ENCODE measurements at places on chromosomes 6 and 20.

DNA sequence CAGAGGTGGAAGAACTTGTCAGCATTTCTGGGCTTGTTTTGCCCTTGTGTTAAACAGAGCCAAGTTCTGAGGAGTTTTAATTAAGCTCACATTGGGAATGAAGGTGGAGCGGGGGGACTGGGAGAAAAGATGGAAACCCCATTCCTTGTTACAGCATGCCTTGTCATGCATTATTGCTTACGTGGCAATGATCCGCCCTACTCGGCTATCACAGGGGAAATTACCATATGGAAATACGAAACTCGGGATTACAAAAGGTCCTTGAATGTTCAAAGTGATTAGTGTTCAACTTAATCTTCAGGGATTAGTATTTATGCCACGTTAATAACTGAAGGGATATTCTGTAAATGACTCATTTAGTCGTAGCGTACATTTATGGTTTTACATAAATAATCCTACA, 86.4 kb downstream of the MAP3K7 start:
- DNase-seq = no peak

DNA sequence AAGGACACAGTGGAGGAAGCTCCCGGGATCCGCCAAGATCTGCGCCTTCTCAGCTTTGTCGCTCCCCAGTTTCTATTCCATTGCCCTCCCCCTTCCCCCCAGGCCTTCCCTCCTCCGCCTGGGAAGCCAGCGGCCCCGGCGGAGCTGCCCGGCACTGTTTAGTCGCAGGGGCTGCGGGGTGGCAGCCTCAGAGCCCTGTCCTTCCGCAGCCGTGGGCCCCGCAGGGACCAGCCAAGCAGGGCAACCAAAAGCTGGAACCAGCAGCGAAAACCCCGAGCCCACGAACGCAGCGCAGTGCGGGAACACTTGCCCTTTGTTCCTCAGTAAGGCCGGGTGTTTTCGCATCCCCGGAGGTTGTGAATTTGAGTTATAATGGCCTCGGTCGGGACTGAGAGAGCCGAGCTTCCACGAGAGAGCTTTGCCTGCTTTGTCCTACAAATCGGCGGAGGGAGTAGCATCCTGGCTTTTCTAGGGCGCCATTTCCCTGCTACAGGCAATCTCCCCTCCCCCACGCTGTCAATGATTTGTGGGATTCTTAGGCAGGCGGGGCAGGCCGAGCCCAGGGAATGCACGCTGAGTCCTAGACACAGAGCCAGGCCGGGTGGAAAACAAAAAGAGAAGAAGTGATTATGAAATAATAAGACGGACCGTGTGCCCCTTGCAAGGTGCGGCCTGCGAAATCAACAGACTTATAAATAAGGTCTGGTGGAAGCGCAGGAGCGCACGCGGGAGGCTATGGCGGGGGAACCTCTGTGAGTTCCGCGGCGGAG, 4.0 kb upstream of the TUBB2B start:
- DNase-seq = peak; percentile 76

DNA sequence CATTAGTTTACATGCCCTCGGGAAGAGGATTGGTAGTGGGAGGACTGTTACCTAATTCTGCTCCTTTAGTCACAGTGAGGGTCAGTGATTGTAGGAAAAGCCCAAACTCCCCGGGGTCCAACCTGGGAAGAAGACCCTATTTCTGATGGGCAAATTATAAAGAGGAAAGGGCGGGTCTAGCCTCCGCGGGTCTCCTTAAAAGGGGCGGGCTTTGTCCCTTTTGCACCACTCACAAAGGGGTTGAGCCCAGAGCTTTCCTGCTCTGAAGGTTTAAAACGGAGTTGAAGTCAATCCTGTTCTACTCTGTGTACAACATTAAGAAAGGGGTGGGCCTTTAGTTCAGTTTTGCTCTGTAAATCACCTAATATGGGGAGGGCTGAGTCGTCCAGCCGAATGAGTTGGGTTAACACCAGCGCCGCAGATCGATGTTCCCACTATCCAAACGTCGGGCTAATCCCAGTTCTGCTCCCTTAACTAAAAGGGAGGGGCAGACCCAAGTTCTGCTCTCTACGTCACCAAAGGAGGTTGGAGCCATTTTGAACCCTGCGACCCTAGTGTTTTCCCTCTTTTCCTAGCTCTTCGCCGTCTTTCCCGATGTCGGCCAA, 920 bp upstream of the RNF5 start:
- no peak for DNase-seq

GRCh38 chr6:50661636-50662035, 51.7 kb upstream of the TFAP2D start:
- DNase-seq = no peak

DNA sequence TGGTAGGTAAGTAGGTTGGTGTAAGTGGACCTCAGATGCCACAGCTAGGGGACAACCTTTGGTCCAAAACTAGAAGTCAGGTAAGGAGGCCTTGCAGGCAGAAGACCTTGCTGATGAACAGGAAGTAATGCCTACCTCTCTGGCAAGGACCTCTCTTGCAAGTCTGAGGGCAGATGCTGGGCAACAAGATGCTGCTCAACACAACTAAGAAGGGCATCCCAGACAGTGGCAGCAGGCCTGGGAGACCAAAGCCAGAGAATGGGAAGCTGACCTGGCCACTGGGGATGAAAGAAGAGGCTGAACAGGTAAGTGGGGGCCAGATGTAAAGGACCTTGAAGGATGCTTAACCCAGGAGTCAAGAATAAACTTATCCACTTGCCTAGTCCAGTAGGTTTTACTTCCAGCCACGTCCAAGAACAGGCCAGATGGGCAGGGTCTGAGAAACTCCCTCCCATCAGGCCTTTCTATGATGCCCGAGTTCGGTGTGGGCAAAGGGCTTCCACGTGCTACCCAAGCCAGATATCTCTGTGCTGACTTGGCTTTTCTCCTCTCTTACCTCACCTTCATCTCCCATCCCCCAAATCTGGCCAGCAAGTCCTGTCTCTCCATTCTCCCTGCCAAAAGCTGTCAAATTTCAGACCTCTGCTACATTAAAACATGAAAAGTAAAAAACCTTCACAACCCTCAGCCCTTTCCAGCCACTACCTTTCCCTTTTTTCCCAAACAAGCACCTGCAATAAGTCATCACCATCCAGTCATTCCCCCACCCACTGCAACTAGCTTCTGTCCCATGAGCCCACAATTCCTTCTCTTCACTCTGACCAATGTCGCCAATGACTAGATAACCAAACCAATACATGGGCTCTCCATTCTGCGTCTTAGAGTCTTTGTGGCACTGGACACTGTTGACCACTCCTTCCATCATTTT, 11.5 kb upstream of the PLCG1 start:
- no peak for DNase-seq

GRCh38 chr20:35586751-35587425, 28.7 kb upstream of the SPAG4 start:
- DNase-seq = no peak

DNA sequence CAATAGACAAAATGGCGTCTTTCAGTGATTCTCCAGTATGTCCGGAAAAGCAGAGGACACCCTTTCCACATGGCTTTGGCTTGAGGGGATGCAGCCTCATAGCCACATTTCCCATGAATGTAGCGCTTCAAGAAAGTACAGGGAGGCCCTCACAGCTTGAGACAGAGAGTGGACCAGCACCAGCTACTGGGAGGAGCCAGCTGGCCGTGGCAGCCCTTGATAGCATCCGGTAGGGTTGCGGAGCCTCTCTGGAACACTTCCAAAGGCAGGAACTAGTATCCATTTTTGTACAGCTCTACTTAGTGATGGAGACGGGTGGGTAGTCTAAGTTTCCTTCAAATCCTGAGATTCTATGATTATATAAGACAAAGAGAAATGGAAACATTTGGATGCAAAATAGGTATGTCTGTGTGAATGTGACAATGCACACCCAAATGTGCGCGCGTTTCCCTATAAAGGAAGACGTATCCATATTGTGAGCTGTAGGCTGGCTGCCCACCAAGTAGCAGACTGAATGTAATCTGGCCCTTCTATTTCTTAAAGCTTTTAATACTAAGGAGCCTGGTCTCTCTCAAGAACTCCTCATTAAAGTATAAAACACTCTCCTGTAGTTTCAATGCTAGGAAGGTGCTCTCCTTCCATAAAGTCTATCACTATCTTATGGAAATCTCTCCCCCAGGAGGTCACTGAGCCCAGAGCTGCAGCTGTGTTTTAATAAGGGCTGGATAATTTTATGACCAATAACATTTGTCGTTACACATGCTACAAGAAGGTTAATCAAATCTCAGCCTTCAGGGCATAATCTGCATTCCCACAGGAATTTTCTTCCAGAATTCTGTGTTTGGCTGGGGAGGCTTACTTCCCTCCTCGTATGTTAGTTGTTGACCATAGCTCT, 74.0 kb downstream of the SOBP start:
- no peak for DNase-seq

DNA sequence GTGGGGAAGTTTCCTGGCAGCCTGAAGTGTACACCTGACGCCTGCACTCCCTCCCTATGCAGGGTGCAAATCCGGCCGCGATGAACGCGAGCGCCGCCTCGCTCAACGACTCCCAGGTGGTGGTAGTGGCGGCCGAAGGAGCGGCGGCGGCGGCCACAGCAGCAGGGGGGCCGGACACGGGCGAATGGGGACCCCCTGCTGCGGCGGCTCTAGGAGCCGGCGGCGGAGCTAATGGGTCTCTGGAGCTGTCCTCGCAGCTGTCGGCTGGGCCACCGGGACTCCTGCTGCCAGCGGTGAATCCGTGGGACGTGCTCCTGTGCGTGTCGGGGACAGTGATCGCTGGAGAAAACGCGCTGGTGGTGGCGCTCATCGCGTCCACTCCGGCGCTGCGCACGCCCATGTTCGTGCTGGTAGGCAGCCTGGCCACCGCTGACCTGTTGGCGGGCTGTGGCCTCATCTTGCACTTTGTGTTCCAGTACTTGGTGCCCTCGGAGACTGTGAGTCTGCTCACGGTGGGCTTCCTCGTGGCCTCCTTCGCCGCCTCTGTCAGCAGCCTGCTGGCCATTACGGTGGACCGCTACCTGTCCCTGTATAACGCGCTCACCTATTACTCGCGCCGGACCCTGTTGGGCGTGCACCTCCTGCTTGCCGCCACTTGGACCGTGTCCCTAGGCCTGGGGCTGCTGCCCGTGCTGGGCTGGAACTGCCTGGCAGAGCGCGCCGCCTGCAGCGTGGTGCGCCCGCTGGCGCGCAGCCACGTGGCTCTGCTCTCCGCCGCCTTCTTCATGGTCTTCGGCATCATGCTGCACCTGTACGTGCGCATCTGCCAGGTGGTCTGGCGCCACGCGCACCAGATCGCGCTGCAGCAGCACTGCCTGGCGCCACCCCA, 1.2 kb downstream of the GPR6 start:
- DNase-seq = no peak

DNA sequence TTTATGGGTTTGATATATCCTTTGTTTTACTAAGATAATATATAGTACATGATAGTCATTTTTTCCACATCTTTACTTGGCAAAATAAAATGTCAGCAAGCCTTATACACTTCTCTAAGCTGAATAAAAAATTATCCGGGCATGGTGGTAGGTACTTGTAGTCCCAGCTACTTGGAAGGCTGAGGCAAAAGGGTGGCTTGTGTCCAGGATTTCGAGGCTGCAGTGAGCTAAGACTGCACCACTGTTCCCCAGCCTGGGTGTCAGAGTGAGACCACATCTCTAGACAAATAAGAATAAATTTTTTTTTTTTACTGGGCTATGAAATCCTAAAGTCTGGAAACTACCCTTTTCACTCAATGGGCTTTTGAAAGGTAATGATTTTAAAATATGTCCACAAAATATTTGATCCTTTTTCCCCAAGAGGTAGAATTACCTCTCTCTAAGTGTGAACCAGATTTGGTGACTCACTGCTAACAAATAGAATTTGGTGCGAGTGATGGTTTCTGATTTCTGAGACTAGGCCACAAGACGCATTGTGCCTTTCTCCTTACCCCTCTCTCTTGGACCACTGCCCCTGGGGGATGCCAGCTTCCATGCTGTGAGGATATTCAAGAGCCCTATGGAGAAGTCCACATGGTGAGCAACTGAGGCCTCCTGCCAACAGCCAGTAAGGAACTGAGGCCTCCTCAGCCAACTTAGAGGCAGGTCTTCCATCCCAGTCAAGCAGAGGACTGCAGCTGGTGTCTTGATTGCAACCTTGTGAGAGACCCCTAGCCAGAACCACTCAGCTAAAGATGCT, 84.2 kb upstream of the ZNFX1 start:
- DNase-seq = no peak

DNA sequence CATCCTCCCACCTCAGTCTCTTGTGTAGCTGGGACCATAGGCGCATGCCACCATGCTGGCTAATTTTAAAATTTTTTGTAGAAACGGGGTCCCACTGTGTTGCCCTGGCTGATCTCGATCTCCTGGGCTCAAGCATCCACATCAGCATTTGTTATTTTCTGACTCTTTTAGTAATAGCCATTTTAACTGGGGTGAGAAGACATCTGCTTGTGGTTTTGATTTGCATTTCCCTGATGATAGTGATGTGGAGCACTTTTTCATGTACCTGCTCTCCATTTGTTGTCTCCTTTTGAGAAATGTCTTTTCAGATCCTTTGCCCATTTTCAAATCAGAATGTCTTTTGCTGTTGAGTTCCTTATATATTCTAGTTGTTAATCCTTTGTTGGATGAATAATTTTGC, 22.2 kb upstream of the TULP4 start:
- no peak for DNase-seq

DNA sequence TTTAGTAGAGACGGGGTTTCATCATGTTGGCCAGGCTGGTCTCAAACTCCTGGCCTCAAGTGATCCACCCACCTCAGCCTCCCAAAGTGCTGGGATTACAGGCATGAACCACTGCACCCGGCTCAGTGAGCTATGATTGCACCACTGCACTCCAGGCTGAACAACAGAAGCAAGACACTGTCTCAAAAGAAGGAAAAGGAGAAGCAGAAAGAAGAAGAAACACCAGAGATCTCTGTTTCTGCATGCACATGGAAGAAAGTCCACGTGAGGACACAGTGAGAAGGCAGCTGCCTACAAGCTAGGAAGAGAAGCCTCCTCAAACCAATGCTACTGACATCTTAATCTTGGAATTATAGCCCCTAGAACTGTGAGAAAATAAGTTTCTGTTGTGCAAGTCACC, 16.0 kb downstream of the ECT2L start:
- DNase-seq = no peak

DNA sequence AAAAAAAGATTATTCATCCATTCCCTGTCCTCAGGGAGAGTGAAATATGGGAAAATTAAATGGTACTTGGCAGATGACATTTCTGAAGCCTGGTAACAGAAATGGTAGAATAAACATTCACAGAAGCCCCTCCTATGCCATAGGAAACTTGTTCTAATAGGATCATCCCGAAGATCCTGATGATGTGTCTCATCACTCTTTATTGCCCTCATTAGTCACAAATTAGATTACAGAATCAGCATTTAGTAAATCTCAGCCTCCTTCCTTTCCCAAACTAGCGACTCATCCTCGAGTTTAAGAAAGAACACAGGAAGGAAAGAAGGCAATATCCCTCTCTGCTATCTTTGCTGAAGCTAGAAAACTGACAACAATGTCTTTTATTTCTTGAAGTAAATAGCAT, 154.4 kb downstream of the TMEM200A start:
- no peak for DNase-seq

GRCh38 chr6:70506321-70506720, 60.4 kb upstream of the SDHAF4 start:
- DNase-seq = no peak

DNA sequence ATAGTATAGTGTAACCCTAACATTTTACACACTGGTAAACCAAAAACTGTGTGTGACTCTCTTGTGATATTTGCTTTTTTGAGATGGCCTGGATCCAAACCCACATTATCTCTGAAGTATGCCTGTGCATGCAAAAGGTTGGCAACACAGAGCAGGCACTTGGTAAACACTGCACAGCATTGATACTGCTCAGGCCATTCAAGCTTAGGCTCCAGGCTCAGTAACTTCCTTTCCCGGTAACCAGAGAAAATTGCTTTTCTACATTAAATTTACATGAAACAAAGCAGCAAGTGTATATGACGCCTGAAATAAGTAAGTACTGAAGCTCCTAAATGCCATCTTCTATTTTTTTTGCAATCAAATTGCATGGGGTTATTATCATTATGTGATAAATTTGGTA, 205.7 kb downstream of the EPM2A start:
- no peak for DNase-seq
